ENCODE measurements at places on chromosomes 13 and 19.

GRCh38 chr13:49063497-49063896, 87.8 kb downstream of the FNDC3A start:
- DNase-seq: no peak

DNA sequence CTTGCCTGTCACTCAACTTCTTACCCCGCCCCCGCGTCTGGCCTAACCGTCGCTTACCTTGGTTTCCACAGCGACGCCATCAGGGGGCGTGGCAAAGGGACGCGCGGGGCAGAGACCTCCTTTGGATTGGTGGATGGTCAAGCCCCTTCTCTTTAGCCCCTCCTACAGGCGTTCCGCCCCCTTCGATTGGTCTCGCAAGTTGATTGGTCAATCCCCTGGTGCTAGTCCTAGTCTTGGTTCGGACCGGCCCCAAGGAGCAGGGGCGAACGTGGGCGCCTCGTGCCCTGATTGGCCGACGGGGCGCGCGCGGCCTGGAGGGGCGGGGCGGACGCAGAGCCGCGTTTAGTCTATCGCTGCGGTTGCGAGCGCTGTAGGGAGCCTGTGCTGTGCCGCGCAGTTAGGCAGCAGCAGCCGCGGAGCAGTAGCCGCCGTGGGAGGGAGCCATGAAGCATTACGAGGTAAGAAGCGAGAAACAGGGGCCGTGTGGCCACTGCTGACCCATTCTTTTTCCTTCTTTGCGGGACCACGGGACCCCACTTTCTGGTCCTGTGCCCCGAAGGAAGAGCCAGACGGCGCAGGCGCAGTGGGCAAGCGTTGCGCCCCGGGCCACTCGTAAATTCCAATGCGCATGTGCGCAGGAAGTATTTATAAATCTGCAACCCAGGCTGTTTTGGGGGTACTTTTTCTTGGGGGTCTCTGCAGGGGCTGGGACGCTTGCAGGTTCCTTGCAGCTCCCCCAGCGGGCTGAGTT, at the start of gene TECR:
TECR (plus strand) TSS at position 341 of the 751 bp plus-strand sequence; CDS start at position 444, 103 bp downstream.
- peak; percentile 99 for DNase-seq

GRCh38 chr19:28429356-28429755, 783.6 kb downstream of the UQCRFS1 start:
- DNase-seq: no peak

- no peak for DNase-seq
These were observed 2.5 kb downstream of the PDS5B start for GRCh38 chr13:32588736-32589135.

DNA sequence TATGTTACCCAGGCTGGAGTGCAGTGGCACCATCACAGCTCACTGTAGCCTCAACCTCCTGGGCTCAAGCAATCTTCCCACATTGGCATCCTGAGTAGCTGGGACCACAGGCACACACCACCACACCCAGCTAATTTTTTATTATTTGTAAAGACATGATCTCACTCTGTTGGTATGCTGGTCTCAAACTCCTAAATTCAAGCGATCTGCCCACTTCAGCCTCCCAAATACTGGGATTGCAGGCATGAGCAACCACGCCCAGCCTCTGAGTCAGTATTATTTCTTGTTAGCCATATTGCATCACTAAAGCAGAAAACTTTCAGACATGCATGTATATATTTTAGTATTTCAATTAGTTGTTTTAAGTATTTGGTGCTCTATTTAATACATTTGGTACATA, 376.4 kb downstream of the GPC6 start:
- DNase-seq: no peak

DNA sequence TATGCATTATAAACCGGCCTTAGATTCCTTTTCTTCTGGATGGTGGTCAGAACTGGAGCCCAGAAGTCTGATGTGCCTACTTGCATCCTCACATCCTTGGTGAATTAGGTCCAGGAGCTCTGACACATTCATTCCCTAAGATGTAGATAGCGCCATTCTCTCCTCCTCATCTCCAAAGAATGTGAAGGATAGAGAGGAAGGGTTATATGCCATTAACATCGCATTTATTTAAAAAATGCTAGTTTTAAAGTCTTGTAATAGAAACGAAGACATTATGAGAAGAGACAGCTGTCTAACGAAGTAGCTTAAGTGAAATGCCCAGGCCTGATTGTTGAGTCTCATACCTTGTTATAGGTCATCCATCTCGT, 9.7 kb downstream of the MBNL2 start:
- DNase-seq: no peak

GRCh38 chr13:47178090-47178950, 281.5 kb upstream of the HTR2A start:
- DNase-seq: no peak

- DNase-seq: no peak
These were observed 42.4 kb downstream of the WASF3 start for GRCh38 chr13:26599860-26600259.

DNA sequence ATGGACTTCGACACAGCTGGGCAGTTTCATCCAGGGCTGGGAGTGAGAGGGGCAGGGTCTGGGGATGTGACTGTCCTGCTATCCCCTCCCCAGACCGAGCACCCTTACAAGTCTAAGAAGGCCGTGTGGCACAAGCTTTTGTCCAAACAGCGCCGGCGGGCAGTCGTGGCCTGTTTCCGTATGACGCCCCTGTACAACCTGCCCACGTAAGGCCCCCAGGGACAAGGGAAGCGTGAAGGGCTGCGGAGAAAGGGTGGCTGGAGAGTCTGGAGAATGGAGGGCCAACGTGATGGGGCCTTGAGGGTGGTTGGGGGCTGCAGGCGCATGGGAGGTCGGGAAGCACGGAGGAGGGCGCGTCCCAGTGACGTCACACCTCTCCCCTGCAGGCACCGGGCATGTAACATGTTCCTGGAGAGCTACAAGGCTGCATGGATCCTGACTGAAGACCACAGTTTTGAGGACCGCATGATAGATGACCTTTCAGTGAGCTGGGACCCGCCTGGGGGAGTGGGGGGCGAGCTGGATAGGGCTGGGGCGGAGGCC, 89.5 kb downstream of the MAP4K1 start:
- DNase-seq: no peak

- DNase-seq: no peak
These were observed 118.7 kb upstream of the MCF2L start for GRCh38 chr13:112850273-112850672.

DNA sequence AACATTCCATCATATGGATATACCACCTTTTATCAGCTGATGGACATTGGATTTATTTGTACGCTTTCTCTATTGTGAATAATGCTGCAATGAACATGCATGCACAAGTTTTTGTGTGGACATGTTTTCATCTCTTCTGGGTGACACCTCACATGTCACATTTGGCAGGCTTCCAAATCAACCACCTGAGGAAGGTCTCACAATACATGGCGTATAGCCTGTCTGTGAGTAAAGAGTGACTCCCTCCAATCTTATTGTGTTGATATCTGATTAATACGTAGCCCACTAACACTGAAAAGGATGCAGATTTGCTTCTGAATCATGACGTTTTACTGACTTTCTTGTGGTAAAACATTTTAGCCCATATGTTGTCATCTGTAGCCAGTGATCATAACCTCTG, 61.1 kb downstream of the SLC15A1 start:
- DNase-seq: no peak

DNA sequence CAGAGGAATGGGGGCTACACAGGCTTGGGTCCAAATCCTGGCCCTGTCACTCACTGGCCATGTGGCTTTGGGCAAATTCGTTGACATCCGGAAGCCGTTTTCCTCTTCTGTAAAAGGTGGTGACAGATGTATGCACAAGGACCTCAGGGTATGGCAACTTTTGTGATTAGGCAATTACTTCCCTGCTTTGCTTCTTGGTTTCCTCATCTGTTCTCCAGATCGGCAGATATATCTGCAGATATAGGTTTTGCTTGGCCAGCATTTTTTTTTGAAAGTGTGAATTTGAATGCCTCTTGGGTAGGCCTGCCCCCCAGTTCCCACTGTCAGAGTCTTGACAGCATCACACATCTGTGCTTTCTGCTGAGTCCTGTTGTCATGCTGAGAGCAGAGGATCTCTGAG, 17.7 kb downstream of the TMEM272 start:
- no peak for DNase-seq

DNA sequence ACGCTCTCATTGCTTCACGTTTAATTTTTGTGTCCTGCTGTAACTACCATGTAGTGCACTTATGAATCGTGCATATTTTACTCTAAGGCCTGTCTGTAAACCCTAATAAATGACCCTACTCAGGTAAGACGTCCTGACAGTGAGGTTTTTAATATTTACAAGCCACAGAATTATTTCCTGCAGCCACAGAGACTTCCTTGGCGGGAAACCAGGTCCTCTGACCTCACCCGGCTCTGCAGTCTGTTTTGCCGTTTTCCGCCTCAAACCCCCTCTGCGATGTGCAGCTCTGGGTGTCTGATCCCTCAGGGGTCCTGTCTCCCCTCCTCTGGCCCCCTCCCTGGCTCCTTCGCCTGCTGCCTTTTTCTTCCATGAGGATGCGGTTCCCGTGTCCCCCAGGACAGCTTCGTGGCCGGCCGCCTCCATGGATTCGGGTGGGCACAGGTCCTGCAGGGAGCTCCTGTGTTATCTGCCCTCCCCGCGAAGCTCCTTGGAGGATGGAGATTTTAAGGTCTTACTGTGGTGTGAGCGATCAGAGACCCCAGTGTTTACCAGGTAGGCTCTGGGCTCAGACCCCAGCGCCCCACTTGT, 66.3 kb downstream of the MCF2L start:
- no peak for DNase-seq

DNA sequence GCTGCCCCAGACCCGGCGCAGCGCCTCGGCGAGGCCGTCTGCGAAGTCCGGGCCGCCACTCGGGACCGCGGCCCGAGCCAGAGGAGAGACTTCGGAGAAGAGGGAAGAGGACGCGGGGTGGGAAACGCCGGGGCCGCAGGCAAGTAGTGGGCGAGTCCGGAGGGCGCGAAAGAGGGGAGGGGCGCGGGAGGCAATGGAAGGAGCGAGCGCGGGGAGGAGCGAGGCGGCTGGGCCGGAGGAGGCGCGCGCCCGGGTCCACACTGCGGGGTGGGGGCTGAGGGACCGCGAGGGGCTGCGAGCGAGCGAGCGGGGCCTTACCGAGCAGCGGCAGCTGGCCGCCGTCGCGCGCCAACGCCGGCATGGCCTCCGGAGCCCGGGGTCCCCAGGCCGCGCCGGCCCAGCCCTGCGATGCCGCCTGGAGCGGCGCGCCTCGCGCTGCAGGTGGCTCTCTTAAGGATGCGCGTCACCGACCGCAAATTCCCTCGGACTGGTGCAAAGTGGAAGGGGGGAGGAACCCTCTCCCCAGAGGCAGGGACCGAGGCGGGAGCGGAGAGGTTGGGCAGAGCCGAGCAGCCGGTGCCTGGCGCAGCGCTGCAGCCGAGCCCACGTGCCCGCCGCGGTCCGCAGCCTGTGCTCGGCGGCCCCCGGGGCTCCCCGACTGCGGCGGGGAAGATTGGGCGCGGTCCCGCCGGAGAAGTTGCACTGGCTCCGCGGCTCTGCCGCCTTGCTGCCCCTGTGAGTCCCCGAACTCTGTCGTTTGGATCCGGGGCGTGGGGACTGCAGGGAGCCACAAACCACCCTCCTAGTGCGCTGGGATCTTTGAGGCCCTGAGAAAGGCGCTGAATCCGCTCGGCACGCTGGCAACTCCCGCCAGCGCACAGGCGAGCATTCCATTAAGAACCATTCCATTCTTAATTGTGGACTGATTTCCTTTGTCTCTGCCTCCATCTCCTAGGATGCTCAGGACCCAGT, at the start of gene FLT3:
FLT3 (minus strand) TSS at position 427 of the 972 bp plus-strand sequence; CDS start at position 361, 66 bp downstream.
- no peak for DNase-seq

GRCh38 chr13:32021785-32022184, 9.8 kb upstream of the FRY start:
- DNase-seq: no peak

- DNase-seq: no peak
These were observed 503.0 kb downstream of the LIG4 start for GRCh38 chr13:107712145-107712860.

- no peak for DNase-seq
These were observed 1.0 kb upstream of the CTXN1 start for GRCh38 chr19:7926727-7927604.

DNA sequence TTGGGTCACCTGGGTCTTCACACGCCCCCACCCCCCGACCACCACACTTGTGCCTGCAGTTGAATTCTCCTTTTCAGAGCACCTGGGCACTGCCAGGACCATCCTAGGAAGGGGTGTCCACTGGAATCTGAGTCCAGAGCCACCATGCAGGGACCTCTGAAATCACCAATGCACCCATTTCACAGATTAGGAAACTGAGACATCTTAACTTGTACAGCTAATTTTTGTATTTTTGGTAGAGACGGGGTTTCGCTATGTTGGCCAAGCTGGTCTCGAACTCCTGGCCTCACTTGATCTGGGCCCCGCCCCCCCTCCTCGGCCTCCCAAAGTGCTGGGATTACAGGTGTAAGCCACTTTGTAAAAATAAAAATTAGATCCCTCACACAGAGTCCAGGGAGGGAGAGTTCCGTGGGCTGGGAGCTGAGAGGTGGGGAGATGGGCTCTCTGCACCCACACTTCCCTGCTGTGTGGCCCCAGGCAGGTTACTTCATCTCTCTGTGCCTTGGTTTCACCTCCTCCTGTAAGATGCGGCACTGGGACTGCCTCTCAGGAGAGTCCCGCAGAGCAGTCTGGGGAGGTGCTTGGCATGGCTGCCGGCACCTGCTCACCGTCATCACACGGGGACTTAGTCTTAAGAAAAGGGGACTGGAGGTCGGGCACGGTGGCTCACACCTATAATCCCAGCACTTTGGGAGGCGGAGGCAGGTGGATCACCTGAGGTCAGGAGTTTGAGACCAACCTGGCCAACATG, 45.9 kb upstream of the C19orf12 start:
- DNase-seq: no peak

- DNase-seq: peak; percentile 2
These were observed 4.1 kb downstream of the ATP8A2 start for GRCh38 chr13:25375727-25376358.

DNA sequence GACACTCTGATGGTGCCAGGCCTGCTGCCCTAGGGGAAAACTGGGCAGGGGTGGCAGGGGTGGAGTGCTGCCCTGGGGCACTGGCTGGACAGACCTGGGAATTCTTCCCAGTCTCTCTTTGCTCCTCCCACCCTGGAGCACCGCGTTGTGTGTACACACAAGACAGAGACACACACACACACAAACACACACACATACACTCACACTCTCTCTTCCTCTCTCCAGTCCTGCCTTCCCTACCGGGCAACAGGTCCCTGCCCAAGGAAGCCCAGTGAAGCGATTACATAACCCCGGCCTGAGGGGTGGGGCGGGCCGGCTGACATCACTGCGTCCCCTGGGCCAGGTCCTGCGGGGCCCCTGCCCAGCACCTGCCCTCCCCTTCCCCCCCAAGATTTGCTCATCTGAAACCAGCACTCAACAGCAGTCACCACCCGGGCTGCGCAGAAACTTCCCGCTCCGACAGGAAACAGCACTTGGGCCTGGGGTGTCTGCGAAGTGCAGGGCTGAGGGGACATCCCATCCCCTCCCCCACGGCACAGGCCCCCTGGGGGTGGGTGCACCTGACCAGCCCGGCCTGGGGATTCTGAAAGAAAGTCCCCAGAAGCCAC, 1.2 kb downstream of the MKNK2 start:
- peak; percentile 78 for DNase-seq
